ENCODE measurements at places on chromosomes 13 and 19. TPM values are rescaled to one million over a fixed set of nuclear protein-coding genes. Genes with fewer than 3 reads are reported as not detected.
A peak's percentile ranks its signal among the peaks of the same experiment; 100 is the strongest.

DNA sequence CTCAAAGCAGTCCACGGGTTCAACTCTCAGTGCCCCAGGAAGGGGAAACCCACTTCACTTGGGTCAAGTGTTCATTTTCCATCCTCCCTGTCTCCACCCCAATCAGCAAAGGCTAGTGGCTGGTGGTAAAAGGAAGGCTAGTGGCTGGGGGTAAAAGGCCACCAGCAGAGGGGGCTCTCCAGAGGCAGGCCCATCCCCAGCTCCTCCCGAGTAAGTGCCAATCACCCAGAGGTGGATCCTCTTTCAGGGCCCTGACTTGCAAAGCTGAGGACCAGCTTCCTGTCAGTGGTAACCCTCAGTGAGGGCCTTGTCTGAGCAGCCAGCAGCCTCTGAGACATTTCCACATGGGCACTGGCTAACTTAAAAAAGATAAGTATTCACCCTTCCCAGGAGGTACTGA is 22.0 kb upstream of the TPT1 start:
- peak; percentile 51 for DNase-seq
- H3K36me3 ChIP-seq, result peaks cover 42% of the 10 kb centered on the region
- H3K4me3 ChIP-seq, result no peak overlapping the region
- peak overlapping the region; percentile 67 for H3K27ac ChIP-seq

DNA sequence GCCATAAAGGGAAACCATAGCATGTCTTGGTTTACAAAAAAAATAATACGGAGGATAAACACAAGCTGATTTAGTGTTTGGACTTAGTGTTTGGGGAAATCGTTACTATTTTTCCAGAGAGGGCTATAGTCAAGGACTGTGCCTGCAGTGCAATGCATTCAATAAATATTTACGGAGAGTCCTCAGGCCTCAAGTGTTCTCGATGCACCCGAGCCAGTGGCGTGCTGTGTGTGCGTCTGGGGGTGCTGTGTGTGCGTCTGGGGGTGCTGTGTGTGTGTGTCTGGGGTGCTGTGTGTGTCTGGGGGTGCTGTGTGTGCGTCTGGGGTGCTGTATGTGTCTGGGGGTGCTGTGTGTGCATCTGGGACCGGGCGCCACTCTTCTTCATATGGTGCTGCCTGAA is 71.7 kb upstream of the GTF3A start:
- H3K27me3 ChIP-seq, result peaks cover 17% of the 10 kb centered on the region
- H3K27ac ChIP-seq, result peak overlapping the region; percentile 84
- peaks cover 21% of the 10 kb centered on the region for H3K4me1 ChIP-seq
- peak overlapping the region; percentile 64 for H3K4me3 ChIP-seq

Gene PRODH2
- total RNA-seq, result not detected

Gene ZNF723
- total RNA-seq, result not detected
